ENCODE measurements at places on chromosomes 12 and 14. TPM values are rescaled to one million over a fixed set of nuclear protein-coding genes. Genes with fewer than 3 reads are reported as not detected.

IAPP gene
- total RNA-seq: not detected

JPH4 gene
- total RNA-seq: not detected

KRT75 gene
- total RNA-seq: not detected

AICDA gene
- not detected for total RNA-seq

DNA sequence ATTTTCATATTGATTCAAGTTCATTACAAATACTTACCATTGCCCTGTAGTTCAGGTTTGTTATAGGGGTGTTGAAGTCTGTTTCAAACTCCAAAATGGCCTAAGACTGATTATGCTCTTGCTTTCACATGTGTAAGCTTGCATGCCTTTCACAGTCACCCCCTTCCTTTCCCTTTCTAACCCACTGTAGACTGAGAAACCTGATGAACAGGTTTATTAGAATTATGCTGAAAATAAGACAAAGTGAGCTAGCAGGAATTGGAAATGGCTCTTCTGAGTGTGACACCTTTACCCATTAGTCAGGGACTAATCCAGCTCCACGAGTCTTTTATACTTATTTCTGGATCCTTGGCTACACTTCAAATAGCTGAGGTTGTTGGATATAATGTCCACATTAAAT is 38.9 kb downstream of the FBXO33 start:
- no peak for DNase-seq

DNA sequence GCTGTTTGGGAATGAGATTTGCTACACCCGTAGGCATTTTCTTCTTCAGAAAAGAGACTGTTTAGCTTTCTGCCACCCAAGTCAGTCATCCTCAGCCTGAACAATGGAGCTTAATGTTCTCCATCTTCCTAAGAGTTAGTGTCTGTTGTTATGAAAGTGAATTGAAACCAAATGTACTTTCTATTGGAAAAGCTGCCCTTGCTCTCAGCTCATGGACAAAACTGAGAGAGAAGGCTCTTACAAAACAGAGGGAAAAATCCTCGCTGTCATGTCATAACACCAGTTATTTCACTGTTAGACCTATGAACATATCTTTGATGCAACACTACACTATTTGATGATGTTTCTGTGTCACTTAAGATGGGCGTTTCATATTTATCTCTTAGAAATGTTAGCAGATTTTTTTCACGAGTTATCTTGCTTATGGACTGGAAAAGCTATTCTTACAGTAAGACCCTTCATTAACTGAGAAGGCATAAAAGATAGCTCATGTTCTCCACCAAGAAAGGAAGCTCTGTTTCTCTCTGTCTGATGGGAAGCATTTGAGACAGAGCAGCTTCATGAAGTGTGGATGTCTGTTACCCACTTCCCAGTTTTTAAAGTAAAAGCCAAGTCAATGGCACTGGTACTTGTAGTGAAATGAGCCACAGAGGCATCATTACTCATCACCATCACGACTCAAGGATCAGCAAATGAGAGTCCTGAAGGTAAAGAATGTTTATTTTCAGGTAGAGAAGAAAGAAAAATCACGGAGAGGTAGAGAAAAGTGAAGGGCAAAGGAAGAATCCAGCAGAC is 483.9 kb downstream of the ZFP36L1 start:
- DNase-seq: no peak
